ENCODE measurements at places on chromosomes 1 and 21. TPM values are rescaled to one million over a fixed set of nuclear protein-coding genes. Genes with fewer than 3 reads are reported as not detected.

GRCh38 chr21:44878053-44878982 is 4.8 kb upstream of the PTTG1IP start:
- DNase-seq: no peak

- DNase-seq: no peak
Measured at GRCh38 chr1:61334718-61335589, 252.6 kb downstream of the NFIA start.

- DNase-seq: no peak
Measured at GRCh38 chr1:87424541-87424940, 95.9 kb downstream of the LMO4 start.

- DNase-seq: no peak
Measured at GRCh38 chr1:247357052-247357780, 25.5 kb upstream of the ZNF496 start.

- no peak for DNase-seq
Measured at GRCh38 chr1:225754940-225755641, 22.5 kb upstream of the SRP9 start.

- DNase-seq: no peak
Measured at GRCh38 chr1:206723805-206724472, 39.2 kb downstream of the MAPKAPK2 start.

GRCh38 chr1:95226781-95227660 is 7.0 kb upstream of the RWDD3 start:
- DNase-seq: no peak

GRCh38 chr1:206544562-206545257 is 37.4 kb downstream of the RASSF5 start:
- peak; percentile 92 for DNase-seq

GRCh38 chr1:232594768-232595698 is 34.9 kb downstream of the SIPA1L2 start:
- DNase-seq: no peak

DNA sequence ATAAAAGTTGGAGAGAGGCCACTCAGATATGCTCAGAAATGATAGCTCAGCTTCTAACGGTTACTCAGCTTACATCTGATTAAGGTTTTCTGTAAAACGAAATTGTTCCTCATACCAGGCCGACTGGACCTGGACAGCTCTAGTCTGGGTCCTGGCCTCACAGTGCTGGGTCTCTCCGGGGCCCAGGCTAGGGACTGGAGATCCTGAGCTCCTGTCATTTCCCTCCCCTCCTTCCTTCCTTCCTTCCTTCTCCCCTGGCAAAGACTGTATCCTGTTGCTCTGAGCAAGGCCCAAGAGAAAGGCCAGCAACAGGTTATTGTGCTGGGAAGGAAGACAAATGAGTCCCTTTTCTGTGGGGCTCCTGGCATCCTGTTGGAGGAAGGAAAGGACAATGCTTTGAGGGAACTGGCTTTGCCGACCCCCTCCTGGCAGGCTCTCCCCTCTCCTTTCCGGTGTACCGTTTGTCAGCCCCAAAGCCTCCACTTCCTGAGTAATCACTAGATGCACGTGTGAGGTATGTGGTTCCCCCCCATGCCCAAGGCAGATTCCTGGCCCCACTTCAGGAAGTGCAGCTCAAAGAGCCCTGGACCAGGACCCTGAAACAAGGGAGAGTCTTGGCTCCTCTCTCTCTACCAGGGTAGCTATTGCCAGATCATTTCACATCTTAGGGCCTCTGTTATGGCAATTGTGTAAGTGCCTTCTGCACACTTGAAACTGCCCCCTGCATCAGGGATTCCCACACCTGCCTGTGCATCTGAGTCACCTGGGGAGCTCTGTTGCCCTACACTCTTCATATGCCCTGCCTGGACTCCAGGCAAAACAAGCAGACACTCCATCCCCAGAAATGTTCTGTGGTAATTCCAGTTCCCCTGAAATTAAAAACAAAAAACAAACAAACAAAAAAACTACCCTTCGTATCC is 212.7 kb upstream of the FGGY start:
- DNase-seq: no peak

DNA sequence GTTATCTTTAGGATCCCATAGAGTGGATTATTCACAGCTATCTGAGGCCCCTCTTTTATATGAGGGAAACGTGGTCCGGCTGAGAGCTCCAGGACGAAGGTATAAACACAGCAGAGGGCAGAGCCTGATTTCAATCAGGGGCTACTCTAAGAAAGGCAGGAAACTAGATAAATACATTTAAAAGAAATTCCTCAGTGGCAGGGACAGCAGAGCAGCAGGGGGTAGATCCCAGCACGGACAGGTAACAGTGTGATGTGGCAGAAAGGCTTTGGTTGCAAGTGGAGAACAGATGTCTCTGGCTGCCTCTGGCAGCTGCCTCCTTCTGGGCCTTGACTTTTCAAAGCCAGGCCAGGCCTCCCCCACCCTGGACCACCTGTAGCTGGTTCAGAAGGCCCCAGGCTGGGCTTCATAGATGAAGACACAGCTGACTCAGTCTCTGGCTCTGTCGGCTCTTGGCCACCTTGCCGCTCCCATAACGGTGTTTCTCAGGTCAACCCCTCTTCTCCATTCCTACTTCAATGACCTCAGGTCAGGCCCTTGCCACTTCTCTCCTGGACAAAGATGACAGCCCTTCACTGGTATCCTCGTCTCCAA is 43.8 kb downstream of the FAM78B start:
- DNase-seq: no peak

DNA sequence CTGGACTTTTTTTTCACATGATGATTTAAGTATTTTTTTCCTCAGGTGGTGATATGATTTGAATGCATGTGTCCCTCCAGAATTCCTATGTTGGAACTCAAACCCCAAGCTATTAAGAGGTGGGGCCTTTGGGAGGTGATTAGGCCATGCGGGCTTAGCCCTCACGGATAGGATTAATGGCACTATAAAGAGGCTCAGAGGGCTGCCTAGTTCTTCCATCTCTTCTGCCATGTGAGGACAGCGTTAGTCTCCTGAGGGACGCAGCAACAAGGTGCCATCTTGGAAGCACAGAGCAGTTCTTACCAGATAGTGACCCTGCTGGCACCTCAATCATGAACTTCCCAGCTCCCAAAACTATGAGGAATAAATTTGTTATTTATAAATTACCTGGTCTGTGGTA is 18.3 kb upstream of the RBBP5 start:
- DNase-seq: no peak

GRCh38 chr1:218108034-218108433 is 177.1 kb upstream of the RRP15 start:
- no peak for DNase-seq

- DNase-seq: no peak
Measured at GRCh38 chr1:31723828-31724359, 20.1 kb upstream of the COL16A1 start.

DNA sequence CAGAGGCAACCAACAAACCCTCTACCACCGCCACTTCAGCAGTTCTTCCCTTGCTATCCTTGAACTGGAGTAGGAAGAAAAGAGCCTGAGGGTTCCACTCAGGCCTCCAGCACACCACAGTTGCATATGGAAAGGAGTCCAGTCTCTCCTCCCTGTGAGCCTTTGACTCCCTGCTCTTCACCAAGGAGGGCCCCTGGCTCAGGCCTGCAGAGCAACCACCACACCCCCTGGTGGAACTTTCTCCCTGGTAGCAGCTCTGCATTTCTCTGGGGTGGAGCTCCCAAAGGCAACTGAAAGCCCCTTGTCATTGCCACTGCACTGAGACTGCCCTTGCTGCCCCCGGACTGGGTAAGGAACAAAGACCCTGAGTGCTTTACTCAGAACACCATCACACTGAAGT is 1021.5 kb upstream of the ADGRL2 start:
- DNase-seq: no peak

- no peak for DNase-seq
Measured at GRCh38 chr1:116981521-116982037, 20.0 kb upstream of the CD101 start.

DNA sequence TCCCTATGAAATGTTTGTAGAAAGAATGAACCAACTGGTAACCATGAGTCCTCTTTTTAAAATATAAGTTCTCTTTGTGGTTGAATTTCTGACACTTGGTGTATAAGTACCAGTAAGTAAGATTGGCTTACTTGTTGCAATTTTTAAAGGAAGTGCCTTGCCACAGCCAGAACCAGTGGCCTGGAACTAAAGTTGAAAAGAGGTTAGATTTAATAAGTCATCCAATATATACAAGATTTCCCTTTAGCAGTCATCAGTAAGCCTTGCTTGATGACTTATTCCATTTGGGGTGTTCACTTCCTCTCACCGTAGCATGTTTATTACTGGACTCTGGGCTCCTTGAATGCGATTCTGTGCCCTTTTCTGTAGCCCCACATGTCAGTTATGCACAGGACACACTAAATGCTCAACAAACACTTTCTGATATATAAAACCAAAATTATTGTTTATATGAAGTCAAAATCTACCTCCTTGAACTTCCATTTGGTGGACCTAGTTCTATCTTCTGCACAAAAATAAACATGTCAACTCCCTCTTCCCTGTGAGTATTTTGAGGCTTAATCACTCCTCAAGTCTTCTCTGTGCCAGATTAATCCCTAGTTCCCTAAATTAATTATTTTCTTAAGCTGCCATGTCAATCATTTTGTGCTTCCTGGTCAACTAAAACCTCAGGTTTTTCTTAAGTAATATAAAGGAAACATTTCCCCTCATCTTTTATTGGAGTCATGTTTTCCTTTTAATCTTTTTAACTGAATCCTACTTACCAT is 218.1 kb downstream of the ST6GALNAC3 start:
- no peak for DNase-seq

GSTM5 gene
- total RNA-seq: not detected

KCNJ10 gene
- not detected for total RNA-seq

MAN1C1 gene
- 73.3 TPM for total RNA-seq

SPRR5 gene
- total RNA-seq: not detected

CCDC27 gene
- not detected for total RNA-seq

FAM177B gene
- total RNA-seq: not detected

USH2A gene
- total RNA-seq: not detected

TXNIP gene
- 274 TPM for total RNA-seq

OR2G6 gene
- not detected for total RNA-seq

ZYG11A gene
- total RNA-seq: 0.21 TPM

EVA1B gene
- 115 TPM for total RNA-seq

LAMC2 gene
- 3.5 TPM for total RNA-seq
